Hindlimb muscle (tissue), 1 donor: ENCODE measurements at places on chromosomes 7 and 10.

DNA sequence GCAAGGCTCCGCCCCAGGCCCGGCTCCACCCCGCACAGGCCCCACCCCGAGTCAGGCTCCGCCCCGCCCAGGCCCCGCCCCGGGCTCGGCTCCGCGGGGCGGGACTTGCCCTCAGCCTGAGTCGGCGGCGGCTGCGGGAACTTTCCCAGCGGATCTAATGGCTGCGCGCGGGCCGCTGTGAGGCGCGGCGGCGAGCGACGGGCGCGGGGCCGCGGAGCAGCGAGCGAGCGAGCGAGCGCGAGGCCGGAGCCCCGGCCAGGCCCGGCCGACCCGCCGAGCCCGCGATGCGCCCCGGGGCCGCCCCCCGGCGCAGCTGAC is at the start of gene INPP5A:
INPP5A (plus strand) TSS at position 104 of the 318 bp plus-strand sequence. CDS start 310 bp downstream, outside the sequence.
- DNase-seq = no peak

DNA sequence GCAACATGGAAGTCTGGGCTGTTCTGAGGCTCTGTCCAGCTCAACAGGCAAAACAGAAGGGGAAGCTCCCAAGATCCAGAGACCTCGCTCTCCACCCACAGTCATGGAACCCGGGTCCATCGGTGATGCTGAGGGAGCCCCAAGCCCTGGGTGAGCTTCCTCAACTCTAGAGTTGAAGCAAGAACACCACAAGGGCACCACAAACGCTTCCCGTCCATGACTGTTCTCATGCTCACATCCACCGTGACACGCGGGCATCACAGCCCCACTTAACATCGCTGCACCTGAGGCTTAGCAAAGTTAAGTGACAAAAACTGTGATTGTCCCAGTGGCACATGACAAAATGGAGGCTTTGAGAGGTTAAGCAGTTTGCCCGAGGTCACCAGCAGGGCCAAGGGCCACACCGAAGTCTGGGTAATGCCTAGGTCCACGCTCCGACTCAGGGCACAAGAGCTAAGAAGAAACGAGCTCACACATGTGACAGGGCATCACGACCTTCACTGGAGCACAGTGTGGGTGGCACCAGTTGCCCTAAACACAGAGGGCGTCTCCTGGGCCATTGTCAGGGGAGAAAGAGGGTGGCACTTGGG is 110.6 kb downstream of the OAT start:
- DNase-seq = no peak

DNA sequence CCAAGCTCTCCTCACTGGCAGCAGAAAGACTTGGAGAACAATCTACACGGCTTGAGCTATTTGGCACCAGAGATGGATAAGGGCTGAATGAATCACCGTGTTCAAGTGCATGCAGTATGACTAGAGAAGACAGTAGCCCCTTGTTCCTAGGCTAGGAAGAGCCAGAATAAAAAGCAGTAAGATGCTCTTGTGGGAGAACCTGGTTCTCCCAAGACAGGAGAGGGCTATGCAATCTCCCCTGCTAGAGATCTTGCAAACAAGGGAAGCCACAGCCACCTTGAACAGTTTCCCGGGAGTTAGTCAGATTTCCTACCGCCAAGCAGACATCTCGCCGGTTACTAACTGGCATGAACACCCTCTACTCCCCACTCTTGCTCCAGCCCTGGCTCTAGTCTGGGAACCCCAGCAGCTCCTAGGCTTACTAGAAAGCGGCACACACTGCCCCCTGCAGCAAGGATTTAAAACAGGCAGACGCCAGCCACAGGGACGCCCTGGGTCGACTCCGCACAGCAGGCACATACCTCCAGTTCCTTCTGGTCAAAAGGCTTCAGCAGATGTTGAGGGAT is 107.3 kb downstream of the SMURF1 start:
- DNase-seq = no peak

GRCh38 chr7:142176901-142177300 is 65.4 kb downstream of the MGAM2 start:
- DNase-seq = no peak

- no peak for DNase-seq
These were observed 1.6 kb upstream of the EPC1 start for GRCh38 chr10:32348297-32349198.

GRCh38 chr7:142632271-142633134 is 116.8 kb upstream of the PRSS1 start:
- peak; percentile 38 for DNase-seq

- DNase-seq = no peak
These were observed 8.1 kb downstream of the CNPY1 start for GRCh38 chr7:155538293-155538692.

DNA sequence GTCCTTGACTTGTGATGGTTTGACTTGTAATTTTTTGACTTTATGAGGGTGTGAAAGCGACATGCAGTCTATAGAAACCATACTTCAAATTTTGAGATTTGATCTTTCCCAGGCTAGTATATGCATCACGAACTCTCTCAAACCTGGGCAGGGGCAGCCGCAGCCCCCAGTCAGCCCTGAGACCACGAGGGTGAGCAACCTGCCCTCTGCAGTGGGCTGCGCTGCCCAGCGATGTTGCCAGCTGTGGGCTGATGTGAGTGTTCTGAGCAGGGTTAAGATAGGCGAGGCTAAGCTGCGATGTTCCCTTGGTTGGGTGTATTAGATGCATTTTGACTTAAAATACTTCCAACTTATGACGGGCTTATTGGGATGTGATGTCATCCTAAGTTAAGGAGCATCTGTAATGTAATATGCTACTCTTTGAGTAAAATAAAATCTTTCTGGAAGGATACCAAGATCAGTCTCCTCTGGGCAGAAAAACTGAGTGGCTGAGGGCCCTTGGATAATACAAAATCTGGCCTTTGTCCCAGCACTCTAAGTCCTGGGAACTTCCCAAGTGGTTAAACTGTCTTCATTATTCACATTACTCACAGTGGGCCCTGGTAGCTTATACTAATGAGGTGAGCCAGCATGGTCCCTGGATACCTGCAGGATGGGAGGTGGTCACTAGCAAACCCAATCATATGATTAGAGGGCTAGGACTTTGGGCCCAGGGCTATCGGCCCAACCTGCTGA is 28.4 kb upstream of the CNPY1 start:
- DNase-seq = no peak

DNA sequence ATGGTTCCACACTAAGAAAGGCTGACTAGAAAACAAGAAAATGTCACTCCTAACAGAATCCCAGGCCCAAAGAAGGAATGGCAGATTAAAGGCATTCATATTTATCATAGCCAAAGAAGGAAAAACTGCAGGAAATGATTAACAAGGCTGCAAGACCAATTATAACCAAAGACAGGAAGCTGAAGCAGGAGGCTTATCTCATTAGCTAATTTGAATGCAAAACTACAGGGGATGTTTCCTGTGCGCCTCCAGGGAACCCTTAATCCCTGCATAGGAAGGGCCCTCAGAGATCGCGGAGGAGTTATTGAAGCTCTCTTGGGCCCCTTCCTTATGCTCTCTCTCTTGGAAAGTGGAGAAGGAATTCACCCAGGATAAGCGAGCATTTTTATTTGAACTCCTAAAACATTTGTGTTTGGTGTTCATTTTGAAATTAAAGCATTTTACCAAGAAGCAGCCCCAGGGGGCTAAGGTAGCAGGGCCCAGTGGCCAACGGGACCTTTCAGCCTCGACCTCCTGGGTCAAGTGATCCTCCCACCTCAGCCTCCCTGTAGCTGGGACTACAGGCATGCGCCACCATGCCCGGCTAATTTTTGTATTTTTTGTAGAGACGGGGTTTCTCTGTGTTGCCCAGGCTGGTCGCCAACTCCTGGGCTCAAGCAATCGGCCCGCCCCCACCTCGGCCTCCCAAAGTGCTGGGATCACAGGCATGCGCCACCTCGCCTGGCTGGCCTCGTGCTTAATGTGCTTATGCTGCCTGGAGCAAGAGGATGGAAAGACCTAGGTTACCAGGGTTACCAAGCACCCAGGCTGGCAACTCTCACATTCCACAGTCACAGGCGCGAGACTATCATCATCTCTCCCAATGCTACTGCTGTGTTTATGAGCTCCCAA is 24.1 kb upstream of the PROSER2 start:
- DNase-seq = no peak

GRCh38 chr10:75379817-75380216 is 21.7 kb downstream of the ZNF503 start:
- DNase-seq = no peak

DNA sequence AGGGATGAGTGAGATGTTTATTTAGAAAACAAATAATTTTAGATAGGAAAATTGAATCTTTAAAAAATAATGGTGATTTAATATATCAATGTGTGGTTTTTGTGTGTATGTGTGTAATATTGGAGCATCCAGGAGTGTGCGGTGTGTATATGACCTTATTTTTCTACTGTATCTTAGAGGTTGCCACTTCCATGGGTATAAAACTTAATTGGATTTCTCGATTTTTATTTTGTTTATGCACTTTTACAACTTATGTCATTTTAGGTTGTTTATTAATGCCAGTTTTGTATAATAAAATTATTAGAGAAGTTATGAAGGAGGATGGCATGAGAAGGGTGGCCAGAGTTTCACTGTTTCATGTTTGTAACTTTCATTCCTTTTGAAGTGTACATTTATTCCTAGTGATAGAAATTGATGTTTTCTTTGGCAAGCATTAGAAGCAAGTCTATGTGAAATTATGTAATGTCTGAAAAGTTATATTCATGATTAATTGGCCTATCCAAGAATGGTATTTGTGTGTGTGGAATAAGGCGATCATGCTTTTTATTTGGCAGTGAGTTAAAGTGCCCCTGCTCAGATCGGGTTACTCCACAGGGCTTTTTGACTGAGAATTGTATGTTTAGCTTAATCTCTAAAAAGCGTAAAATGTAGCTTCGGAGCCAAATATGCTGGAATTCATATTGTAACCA is 110.3 kb downstream of the KAT6B start:
- peak; percentile 32 for DNase-seq

DNA sequence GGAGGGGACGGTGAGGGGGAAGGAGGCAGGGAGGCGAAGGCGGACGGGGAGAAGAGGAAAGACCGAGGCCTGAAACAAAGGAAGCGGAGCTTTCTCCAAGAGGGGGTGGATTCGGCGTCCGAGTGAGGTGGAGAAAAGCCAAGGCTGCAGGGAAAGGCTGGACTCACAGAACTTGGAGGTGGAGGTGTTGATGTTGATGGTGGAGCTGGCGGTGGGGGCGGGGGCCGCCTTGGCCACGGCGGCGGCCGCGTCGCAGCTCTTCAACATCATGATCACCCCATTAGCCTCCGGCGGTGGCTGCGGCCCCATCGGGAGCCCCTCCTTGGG is 578 bp downstream of the CACUL1 start:
- DNase-seq = peak; percentile 61

GRCh38 chr10:26586211-26586610 is 111.3 kb upstream of the PDSS1 start:
- DNase-seq = no peak

- DNase-seq = no peak
These were observed 400.8 kb downstream of the SEMA3D start for GRCh38 chr7:84786073-84786472.

- DNase-seq = no peak
These were observed 2.0 kb downstream of the PAOX start for GRCh38 chr10:133381036-133381435.

GRCh38 chr7:47281966-47282643 is 299.8 kb downstream of the TNS3 start:
- no peak for DNase-seq

DNA sequence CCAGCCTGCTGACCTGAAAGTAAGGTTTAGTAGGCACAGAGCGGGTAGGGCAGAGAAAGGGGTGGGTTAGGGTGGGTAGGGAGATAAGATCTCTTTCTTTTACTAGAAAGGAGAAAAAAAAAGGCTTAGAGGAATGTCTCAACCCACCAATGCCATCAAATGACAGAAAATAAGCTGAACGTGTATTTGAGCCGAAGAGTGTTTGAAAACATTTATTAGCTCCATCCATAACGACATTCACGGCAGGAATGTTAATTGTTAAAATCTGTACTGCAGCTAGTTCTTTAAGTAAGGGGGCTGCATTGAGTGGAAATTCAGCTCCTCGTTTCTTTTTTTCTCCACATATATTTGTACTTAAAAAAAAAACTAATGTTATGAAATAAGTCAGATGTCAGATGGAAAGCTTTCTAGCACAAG is 63.7 kb upstream of the ARID5B start:
- no peak for DNase-seq
